ENCODE measurements at places on chromosomes 11 and 22. TPM values are rescaled to one million over a fixed set of nuclear protein-coding genes. Genes with fewer than 3 reads are reported as not detected.

NDUFS3 gene
- total RNA-seq, result 40.0 TPM

FXYD6 gene
- 56.2 TPM for total RNA-seq

GRCh38 chr22:50114221-50115021 is 24.6 kb downstream of the MOV10L1 start:
- no peak for DNase-seq

- no peak for DNase-seq
These were observed 1.6 kb upstream of the ELFN2 start for GRCh38 chr22:37428649-37429586.

DNA sequence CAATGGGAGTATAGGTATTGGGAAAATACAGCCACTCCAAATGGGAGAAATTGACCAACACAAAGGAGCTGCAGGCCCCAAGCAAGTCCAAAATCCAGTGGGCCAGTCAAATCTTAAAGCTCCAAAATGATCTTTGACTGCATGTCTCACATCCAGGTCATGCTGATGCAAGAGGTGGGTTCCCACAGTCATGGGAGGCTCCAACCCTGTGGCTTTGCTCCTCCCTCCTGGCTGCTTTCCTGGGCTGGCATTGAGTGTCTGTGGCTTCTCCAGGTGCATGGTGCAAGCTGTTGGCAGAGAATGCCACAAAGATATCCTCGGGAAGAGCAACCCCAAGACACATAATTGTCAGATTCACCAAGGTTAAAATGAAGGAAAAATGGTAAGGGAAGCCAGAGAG is 80.8 kb downstream of the IGLL5 start:
- DNase-seq, result no peak
